ENCODE measurements at places on chromosomes 2 and 18.

- DNase-seq: no peak
Observed at GRCh38 chr2:182351427-182351826, 75.4 kb downstream of the PDE1A start.

DNA sequence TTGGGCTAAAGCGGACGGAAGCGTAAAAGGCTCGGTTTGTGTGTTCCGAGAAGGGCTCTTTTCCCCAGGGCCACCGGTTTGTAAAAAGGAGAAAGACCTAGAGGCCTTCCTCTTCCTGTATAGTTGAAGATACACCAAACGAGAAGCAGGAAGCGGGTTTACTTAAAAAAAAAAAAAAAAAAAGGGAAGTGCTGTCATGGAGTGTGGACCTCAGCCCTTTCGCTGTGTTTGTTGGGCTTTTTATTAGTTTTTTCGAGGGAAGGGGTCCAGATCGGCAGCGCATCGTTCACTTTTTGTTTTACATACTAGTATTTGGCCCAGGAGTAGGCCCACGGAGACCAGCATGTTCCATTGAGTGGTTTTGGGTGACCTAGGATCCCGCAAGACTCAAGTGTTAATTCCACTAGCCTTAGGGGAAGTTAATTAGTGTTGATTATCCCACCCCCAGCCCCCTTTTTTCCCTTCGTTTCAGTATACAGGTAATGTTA, 676 bp downstream of the ACTR2 start:
- no peak for DNase-seq

GRCh38 chr2:205965707-205966106, 120.3 kb downstream of the INO80D start:
- no peak for DNase-seq

- DNase-seq: no peak
Observed at GRCh38 chr2:37357069-37357468, 12.6 kb downstream of the QPCT start.

DNA sequence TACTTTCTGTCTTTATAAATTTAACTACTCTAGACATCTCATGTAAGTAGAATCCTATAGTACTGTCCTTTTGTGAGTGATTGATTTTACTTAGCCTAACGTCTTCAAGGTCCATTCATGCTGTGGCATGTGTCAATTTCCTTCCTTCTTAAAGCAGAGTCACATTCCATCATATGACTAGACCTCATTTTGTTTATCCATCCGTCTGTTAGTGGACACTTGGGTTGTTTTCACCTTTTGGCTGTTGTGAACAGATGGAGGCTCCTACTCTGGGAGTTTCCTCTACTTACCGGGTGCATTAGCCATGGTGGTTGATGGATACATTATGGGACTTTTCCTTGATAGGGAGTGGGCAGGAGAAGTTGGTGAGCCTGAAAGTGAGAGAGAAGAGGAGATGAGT, 6.4 kb upstream of the PDIA6 start:
- no peak for DNase-seq

- DNase-seq: no peak
Observed at GRCh38 chr2:8310557-8311455, 371.1 kb upstream of the ID2 start.

- no peak for DNase-seq
Observed at GRCh38 chr2:66602341-66602740, 167.4 kb downstream of the MEIS1 start.

DNA sequence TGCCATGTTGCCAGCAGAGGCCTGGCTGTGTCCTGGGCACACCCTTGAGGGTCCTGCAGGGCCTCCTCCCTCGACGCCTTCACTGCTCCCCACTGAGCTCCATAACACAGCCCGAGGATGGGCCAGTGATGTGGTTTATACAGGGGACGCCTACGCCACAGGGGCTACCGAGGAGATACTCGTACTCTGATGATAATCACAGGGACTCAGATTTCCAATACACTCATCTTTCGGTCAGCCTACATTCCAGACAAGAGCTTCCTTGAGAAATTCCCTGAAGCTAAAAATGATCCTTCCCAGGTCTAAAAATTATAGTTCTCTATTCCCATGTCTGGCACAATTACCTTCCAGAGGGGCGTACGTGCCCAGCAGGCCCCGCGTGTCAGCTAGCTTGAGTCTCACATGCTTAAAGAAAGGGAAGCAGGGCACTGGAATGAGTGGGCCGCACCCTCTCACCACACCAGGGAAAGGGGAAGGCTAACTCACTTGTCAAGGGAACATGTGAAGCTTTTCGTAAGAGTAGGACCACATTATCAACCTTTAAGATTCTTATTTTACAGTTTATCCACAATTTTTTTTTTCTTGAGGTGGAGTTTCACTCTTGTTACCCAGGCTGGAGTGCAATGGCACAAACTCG, 159.5 kb upstream of the NDUFV2 start:
- no peak for DNase-seq

DNA sequence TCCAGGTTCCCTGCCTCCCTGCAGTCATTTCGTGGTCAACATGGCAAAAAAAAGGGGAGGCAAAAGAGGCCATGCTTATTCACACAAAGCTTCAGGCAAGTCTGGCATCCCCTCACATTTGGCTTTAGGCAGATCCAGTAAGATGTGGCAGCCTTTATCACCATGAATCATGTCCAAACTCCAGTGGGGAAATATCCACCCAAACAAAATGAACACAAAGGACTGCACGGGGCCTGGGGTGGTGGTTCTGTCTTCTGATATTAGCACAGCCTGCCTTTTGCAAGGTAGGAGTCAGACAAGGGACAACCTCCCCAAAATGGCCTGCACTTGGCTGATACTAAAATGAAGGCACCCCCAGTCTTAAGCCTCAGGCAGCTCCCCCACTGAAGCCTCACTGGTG, 129.9 kb downstream of the ZBTB7C start:
- no peak for DNase-seq

DNA sequence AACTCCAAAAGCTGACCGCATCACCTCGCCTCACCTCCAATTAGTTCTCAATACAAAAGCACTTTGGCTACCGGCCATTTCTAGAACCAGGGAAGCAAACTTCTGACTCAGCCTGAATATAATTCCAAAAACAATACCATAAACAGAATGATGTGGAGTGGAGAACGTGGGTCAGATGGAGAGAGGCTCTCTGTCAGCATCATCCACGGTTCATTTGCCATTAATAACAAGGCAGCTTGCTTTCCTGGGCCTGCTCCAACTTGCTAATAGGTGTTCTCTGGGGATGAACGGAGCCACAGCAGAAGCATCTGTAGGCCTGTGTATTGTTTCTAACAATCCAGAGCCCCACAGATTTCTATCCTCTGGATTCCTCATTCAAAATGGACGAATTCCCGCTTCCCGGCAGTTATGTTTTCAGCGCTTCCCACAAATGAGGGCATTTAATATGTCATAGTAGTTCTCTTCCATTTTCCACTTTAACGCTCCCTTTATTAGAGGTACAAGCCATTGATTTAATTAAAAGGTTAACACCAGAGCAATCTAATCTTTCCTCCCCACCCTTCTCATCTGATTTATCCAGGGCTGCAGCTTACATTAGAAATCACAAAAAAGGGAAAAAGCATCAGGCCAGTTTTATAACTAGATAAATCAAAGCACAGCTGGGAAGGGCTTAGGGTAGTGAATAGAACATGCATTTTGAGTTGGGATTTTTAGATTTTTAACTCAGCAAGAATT, 23.2 kb upstream of the CNTNAP5 start:
- no peak for DNase-seq

- peak; percentile 72 for DNase-seq
Observed at GRCh38 chr2:191878548-191879279, 31.8 kb upstream of the CAVIN2 start.

- DNase-seq: no peak
Observed at GRCh38 chr2:85179541-85179940, 46.3 kb downstream of the TCF7L1 start.

- no peak for DNase-seq
Observed at GRCh38 chr18:9681217-9681616, 26.9 kb upstream of the RAB31 start.

GRCh38 chr2:211417544-211417943, 861.1 kb downstream of the CPS1 start:
- no peak for DNase-seq

DNA sequence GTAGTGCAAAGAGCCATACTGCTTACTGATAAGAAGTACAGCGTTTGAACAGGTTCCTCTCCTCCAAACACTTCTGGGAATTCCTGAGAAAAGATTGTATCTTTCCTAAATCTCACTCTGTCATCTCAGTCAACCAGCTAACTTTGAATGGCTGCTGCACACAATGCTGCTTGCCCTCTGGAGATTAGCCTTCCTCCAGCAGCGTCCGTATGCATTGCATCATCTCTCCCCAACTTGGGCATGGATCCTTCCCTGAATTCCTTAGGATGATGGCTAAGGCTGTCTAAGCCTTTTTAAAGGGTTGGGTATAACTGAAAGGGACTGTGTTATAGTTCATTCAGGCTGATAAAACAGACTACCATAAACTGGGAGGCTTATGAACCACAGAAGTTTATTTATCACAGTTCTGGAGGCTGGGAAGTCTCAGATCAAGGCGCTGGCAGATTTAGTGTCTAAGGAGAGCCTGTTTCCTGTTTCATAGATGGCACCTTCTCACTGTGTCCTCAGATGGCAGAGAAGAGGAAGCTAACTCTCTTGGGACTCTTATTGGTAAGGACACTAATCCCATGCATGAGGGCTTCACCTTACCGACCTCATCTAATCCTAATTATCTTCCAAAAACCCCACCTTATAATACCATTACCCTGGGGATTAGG, 105.3 kb downstream of the PAX3 start:
- no peak for DNase-seq

- DNase-seq: no peak
Observed at GRCh38 chr2:4427083-4427482, 723.7 kb downstream of the DCDC2C start.

- DNase-seq: no peak
Observed at GRCh38 chr18:62846313-62846712, 131.0 kb downstream of the PHLPP1 start.

Measured in AG04449 (cell line).